ENCODE measurements at places on chromosomes 13 and 19.

GRCh38 chr19:10368101-10368803, 12.1 kb downstream of the TYK2 start:
- no peak for DNase-seq

GRCh38 chr19:47157431-47158321, 27.0 kb downstream of the SAE1 start:
- DNase-seq = no peak

DNA sequence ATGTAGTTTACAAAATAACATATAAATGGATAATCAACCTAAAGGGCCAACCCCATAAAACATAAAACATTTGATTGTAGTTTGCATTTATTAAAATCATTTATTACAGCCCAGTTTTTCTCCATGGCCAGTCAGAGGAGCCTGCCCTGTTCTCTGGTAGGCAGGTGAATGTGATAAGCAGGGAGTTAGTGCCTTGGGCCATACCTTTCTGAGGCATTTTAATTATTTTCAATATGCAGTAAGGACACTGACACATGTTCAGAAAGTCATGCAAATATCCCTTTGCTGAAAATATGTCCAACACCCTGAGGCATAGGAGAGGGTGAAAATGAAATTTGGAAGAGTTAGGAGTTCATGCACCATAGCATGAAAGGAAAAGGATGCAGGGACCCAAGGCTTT, 242.6 kb upstream of the EDNRB start:
- no peak for DNase-seq

DNA sequence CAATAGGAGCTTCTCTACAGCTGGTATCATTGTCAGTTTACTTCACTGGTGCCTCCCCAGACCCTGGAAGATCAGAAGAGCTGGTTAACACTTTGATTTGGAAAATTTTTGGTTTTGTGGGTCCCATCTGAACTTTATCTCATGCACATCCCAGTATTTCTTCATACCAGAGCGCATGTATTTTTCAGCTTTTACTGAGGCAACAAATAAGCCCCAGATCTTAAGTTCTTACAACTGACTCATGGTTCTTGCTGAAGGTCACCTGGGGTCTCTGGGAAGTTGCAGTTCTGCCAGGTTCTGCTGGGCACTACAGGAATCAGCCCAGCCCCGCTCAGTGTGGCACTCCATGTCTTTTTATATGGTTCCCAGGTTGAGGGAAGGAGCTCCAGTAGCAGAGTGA, 1249.9 kb downstream of the EFNB2 start:
- no peak for DNase-seq

GRCh38 chr19:51317376-51317775, 5.9 kb downstream of the IGLON5 start:
- no peak for DNase-seq

GRCh38 chr13:59208405-59209195, 955.1 kb downstream of the DIAPH3 start:
- no peak for DNase-seq

- DNase-seq = no peak
Measured at GRCh38 chr13:27481766-27482165, 31.4 kb upstream of the MTIF3 start.

- DNase-seq = no peak
Measured at GRCh38 chr13:112859817-112860190, 109.2 kb upstream of the MCF2L start.

- no peak for DNase-seq
Measured at GRCh38 chr13:41791056-41791455, 169.9 kb downstream of the VWA8 start.

All from stimulated activated CD8-positive, alpha-beta memory T cell treated with anti-CD3 and anti-CD28 coated beads, Interleukin-7, amount 100 ng/mL, for 24 hours (primary cell).